ENCODE measurements at places on chromosomes 16 and 17.

DNA sequence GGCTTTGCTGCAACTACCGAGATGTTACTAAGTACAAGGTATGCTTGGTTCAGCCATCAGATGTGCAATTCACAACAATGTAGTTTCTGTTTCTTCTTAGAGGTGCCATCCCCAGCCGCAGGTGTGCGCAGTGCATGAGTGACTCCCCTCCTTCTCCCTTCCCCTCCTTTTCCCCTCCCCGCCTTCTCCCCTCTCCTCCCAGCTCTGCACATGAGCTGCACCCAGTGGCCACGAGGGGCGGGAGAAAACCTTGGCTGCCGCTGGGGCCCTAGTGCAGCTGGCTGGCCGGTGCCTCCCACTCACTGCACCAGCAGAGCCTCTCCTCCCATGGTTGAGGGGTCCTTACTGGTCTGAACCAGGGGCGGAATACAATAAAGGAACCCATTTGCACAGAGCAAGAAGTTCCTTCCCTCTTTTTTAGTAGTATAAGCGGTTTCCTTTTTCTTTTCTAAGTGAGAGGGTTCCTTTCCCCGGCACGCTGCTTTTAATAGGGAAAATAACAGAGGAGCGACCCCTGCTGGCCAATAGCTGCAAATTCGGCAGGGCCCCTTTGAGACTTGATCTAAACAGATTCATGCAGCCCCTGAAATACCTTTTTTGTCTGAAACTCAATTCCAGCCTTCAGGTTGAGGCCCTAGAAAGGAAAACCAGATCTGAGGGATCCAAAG, 7.8 kb upstream of the CCL15 start:
- peak; percentile 27 for DNase-seq

DNA sequence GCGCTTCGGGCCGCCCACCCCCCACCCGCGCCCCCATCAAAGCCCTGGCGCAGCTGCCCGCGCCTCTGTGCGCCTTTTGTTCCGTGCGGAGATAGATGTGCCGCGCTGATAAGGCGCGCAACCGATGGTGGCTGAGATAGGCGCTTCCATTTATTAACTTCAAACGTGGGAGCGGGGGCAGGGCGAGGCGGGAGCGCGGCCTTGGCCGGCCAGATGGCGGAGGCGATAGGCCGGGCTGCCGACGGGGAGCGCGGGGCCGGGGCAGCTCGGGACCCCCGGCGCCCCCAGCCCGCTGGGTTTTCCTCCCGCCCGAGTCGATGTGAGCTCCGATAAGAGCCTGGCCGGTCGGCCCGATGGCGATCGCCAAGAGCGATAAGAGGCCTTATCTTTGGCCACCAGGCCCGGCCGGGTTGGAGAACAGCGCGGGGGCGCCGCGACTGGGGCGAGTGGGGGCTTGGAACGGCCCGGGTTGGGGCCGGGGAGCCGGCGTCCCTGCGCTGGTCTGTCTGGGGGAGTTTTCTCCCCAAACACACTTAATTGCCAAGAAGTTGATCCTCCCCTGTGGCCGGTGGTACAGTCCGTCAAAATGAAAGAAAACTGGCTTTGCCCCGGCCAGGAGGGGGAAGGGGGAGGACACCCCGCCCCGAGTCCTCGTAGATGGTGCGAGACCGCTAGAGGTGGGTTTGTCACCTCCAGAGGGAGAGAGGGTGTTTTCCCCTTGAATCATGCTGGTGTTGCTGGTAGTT, 2.7 kb downstream of the ZFPM1 start:
- DNase-seq = peak; percentile 96

GRCh38 chr16:4924593-4925292, 12.2 kb downstream of the PPL start:
- DNase-seq = peak; percentile 73

- DNase-seq = peak; percentile 99
These were observed 102.6 kb downstream of the ZNF778 start for GRCh38 chr16:89319886-89320781.

GRCh38 chr17:80446645-80447405, 29.6 kb downstream of the NPTX1 start:
- DNase-seq = no peak

DNA sequence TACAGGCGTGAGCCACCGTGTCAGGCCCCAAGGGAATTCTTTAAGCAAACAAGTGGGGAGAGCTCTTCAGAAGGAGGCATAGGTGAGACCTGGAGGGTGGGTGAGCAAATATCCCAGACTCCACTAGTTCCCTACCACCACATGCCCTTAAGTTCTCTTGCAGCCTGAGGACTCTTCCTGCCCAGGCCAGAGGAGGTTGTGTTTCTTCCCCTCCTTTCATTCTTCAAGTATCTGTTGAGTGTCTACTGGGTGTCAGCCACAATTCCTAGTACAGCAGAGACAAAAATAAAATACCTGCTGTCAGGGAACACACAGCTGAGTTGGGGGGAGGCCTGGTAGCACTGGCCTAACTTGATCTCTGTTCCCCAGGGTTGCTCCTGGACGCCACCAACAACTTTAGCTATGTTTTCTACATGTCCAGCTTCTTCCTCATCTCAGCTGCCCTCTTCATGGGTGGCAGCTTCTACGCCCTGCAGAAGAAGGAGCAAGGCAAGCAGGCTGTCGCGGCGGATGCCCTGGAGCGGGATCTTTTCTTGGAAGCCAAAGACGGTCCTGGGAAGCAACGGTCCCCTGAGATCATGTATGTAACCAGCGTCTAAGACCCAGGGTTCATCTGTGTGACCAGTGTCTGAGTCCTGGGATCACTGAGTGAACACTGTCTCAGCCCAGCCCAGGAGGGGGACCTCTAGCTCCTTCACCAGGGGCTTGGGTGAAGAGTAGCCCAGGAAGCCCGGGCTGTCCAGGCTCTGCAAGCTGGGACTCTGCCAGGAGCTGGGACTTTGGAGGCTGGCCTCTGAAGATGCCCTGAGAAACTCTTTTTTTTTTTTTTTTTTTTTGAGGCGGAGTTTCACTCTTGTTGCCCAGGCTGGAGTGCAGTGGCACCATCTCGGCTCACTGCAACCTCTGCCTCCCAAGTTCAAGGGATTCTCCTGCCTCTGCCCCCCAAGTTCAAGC, 5.9 kb upstream of the ARMC7 start:
- DNase-seq = peak; percentile 52

DNA sequence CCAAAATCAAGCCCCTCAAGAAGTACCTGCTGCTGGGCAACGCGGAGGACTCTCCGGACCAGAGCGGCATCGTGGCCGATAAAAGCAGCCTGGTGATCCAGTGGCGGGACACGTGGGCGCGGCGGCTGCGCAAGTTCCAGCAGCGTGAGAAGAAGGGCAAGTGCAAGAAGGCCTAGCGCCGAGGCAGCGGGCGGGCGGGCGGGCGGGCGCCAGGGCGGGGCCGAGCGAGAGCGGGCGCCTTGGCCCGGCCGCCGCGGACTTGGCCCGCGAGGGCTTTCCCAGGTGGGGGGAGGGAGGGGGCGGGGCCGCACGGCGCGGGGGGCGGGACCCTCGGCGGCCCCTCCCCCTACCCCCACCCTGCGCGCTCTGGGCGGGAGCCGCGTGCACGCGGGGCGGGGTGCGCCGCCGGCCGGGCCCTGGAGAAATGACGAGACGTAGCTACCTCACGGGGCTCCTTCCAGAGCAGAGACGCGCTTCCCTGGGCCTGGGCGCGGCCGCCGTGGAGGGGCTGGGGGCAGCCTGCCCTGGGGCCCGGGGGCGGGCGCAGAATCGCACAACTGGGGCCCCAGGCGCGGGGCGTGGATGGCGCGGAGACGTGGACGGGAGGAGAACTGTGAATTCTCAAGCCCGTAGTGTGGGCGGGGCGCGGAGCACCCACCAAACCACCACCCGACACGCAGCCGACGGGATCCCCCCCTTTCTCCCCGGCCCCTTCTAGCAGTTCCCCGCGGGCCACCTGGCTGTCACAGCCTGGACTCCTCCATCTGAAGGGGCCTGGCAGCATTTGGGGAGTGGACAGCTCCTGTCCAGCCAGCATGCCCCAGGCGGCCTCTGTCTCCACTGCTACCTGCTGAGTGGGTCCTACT, 218.7 kb downstream of the NTN1 start:
- DNase-seq = peak; percentile 99

GRCh38 chr16:12513076-12513790, 290.5 kb downstream of the CPPED1 start:
- DNase-seq = no peak

DNA sequence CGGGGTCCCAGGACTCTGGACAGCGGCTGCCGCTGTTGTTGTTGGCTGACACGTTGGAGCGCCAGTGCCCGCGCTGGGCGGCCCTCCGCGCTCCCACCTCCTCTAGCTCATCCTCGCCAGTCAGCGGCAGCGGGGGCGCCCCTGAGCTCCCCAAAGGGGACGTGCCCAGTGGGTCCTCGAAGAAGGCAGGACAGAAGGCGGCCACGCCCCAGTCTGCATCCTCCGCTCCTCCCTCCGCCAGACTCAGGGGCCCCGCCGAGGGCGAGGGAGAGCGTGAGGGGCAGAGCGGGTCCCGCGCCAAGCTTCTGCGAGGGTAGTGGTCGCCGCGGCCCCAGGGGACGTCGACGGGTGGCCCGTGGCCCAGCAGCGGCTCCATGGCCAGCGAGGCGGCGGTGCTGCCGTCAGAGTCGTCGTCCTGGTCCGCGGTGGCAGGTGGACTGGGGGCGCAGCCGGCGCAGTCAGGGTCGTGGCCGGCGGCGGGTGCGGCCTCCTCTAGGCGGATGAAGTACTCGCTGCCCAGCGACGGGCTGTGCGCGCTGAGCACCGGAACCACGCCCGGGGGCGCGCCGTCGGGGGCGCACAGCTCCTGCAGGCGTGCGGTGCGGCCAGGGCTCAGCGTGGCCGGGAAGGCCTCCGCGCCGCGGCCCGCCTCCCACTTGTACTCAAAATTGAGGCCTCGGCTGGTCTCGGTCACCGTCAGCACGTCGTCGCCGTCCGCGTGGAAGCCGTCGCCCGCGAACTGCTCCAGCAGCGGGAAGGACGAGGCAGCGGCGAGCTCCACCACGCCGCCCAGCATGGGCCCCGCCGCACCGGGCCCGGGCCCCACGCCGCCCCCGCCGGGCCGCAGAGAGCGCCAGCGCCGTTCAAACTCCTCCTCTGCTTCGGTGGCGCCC, 43.2 kb upstream of the PVALEF start:
- DNase-seq = no peak

GRCh38 chr16:3020604-3021448, 658 bp downstream of the TNFRSF12A start:
- peak; percentile 99 for DNase-seq

GRCh38 chr16:964356-965035, 6.3 kb downstream of the LMF1 start:
- DNase-seq = peak; percentile 98

DNA sequence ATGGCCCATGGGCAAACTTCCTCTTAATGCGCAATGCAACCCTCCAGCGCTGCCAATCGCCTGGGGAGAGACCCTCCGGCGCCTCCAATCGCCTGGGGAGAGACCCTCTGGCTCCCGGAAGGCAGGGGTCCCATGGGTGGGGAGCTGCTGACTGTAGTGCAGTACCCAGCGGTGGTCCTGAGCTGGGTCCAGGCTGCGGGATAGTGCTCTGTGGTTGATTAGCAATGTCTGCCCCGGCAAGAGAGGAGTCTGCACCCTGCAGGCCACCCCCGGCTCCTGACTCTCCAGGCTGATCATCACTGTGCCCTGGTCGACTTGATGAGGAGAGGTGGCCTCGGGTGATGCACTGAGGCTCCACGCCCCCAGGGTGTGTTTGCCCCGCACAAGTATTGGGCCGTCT, 44.6 kb upstream of the ZNF469 start:
- peak; percentile 65 for DNase-seq

DNA sequence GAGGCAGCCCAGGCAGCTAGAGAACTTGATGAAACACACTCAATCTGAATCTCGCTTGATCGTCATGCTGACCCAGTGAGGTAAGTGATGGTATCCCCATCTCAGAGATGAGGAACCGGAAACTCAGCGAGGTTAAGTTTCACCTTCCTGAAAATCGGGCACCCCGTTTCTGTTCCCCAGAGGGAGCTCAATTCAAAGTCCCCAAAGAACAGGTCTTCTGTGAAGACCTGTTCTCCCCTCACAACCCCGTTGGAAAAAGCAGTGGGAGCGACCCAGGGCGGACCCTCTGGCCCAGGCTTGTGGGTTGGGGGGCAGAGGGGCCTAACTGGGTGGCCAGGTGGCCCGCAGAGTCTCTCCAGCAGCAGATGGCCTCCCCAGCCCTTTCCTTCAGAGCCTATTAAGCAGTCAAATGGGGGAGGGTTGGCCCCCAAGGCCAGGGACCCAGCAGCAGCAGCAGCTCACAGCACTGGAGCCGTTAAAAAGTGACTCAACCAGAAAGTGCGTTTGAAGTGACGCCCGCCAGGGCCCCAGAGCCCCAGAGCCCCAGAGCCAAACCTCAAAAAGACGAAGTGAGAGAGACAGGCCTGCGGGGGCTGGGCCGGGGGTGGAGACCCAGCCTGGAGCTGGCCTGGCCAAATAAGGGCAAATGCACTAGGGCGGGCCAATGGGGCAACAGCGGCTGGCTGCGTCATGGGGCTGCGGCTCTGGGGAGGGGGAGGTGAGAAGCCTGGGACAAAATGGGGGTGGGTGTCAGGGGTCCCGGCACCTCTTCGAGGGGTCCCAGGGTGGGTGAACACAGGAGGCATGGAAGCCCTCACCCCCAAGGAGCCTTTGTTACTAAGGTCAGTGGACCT, 9.2 kb upstream of the TSPOAP1 start:
- peak; percentile 98 for DNase-seq

DNA sequence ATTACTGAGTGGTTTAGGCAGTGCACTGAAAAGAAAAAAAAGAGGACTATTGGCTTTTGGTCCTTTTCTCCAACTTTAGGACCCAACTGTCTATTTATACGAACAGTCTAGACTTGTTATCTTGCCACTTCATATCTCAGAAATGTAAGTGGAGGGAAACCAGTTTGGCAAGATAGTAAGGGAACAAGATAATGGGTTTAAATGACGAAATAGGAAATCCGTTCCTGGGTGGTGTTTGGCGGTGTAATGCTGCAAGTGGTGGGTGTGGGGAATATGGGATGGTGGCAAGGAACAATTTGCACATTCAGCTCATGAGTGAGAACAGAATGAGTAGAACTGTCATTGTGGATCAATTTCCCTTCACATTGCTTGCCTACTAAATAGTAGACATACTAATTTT, 44.7 kb downstream of the GRB7 start:
- no peak for DNase-seq

GRCh38 chr17:50663812-50664374, 29.2 kb downstream of the ABCC3 start:
- no peak for DNase-seq

GRCh38 chr16:78576941-78577340, 477.5 kb downstream of the WWOX start:
- no peak for DNase-seq

DNA sequence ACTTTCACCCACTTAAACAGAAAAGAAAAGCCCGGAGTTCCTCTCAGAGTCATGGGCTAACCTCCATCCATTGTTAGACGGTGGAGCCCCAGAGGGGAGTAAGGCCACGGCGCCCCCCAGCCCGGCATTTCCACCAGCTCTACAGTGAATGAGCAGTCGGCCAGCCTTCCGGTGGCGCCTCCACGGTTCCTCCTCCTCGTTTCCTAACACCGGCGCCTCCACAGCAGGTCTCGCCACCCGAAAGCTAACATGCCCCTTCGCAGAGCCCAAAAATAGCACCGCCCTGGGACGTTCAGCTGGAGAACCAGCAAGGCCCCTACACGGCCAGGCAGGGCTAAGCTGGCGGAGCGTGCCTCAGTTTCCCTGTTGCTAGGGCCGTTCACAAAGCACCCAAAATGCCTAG, 858 bp downstream of the MMD start:
- peak; percentile 84 for DNase-seq

- no peak for DNase-seq
These were observed 17.7 kb downstream of the ITGAL start for GRCh38 chr16:30490210-30490609.

GRCh38 chr17:79866791-79867518, 27.7 kb upstream of the CBX4 start:
- peak; percentile 46 for DNase-seq
